Posterior cingulate gyrus (tissue), 11 donors: ENCODE measurements at places on chromosomes 7 and 10.

DNA sequence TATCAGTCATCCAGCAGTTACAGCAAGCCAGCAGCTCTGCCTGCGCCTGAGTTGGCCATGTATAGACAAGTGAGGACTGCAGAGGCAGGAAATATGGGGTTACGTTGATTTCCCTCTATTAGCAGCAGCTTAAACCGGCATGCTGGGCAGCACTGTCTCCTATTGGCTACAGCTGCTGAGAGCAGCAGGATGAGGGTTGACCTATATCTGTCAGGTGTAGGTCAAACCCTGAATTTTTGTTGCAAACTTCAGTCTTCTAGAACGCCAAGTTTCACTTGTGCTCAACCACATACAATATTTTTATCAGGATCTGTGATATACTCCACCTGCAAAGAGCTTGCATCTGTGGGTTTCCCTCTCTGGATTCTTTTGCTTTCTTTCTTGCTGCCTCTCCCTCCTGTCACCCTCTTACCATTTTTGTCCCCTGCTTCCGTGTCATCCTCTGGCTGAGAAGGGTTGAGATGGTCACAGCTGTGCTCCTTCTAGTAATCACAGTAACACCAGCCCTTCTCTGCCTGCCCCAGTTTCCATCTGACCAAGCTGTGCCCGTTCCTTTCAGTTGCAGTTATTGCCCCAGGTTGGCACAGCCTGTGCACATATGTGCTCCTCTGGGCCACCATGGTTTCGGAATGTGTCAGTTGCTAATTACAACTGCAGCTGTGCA lies 23.8 kb upstream of the GLCCI1 start:
- no peak for DNase-seq

DNA sequence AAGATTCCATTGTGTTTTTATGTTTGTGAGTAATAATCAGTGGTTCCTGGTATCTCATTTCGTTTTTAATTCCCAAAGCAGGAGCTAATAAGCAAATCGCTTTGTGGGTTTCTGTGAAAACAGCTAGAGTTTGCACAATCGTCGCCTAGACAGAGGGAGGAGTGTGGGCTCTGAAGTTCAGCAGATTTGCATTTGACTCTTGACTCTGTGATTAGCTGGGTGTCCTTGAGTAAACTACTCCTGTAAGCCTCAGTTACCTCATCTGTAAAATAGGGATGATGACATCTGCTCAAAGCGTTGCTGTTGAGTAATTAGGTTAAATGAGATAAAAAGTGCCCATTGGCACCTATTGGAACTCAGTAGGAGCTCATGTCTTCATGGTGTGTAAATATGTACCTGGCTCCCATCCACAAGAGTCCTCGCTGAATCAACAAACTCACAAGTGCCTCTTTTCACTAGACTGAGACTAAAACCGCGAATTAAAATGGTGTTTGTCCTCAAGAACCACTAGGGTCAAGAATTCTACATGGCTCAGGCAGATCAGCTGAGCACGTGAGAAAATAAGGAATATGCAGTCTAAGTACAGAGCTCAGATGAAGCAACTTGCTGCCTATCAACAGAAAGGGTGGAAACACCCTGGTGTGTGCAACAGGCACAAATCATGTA lies 385.8 kb upstream of the C7orf33 start:
- DNase-seq, result no peak

- no peak for DNase-seq
Observed at GRCh38 chr7:101857358-101857811, 40.0 kb downstream of the CUX1 start.

DNA sequence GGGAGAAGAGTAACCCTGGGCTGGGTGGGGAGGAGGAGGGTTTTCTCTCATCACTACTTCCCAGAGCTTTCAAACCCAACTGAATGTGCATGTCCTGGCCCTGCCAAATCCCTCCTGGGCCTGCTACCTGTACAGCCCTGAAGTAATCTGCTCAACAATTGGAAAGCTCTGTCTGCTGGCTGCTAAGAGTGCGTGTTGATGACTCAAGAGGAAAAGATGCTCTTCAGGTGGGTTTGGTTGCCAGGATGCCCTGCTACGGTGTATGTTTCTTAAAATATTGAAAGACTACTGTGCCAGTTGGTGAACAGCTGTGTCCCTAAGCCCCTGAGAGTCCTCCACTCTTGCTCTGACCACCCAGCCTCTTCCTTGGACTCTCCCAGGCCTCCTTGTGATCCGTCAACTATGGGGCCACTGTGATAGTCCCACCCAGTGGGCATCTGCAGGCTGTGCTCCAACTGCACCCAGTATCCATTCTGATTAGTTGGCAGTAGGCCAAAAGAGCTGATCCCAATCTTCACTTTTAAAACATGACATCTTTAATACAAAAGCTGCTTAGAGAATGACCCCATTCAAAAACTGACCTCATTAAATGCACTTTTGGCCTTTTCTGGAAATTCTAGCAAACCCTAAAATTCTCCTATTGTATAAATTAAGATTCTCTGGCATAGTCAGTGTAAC lies 85.6 kb downstream of the AOAH start:
- DNase-seq, result no peak

DNA sequence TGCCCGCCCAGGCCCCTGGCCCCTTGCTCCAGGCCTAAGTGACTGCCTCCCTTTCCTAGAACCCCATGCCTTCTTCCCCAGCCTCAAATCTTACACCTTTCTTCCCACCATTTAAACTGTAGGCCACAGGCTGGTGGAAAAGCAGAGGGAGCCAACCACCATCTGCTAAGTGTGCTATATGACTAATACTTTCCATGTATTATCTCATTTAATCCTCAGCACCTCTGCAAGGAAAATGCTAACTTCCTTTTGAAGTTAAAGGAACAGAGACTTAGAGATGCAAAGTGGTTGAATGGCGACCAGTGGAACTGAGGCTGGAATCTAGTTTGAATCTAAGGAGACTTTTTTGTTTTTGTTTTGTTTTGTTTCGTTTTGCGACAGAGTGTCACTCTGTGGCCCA lies 17.8 kb upstream of the MTPAP start:
- no peak for DNase-seq

DNA sequence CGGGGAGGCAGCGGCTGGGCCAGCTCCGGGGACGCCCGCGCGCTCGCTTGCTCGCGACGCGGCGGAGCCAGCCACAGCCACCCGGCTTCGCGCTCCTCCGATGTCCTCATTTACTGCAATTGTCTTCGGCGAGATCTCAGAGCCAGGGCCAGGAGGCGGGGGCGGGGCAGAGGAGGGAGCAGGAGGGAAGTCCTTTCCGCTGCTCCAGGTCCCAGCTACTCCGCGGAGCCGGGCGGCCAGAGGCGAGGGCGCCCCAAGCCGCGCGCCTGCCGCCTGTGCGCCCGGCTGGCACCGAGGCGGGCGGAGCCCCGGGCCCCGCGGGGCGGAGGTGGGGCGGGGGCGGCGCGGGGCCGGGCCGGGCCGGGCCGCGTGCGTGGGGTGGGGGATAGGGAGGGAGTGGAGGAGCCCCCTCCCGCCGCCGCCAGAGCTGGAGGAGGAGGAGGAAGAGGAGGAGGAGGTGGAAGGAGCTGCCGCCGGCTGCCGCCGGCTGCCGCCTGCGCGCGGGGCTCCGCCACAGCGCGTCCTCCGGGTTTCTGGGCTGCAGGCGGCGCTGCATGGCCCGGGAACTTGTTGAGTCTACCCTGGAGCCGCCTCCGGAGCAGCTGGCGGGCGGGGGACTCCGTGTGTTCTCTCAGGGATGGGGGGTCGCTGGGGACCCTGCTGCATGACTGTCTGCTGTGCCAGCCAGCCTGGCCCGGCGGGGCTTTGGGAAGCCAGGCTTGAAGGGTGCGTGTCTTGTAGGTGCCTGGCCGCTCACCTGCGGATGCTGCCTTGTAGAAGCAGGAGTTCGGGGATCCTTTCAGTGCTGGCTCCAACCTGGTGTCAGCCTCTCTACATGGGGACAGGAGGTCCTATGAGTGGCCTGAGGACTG lies at the start of gene INSYN2A:
Gene INSYN2A, minus strand, starts transcription at position 310 of the 872 bp plus-strand sequence. CDS start 20,196 bp downstream, outside the sequence.
- peak; percentile 37 for DNase-seq

DNA sequence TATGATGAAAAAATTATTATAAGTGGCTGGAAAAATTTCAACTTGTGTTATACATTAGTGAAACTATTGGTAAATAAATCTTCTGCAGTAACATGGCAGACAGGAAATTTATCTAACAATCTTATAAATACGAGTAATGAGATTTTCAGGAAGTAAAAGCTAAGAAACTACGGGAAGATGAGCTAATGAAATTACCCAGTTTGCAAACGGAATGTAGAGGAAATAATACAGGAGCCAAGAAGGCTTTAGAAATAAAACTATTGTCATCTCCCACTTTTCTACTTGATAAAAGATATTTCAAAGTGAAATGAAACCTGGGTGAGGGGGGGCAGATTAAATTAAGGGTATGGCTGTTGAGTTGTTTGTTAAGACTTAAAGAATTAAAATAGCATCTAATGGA lies 332.5 kb upstream of the SORCS1 start:
- DNase-seq, result no peak

GRCh38 chr7:3861941-3862340 lies 560.9 kb downstream of the SDK1 start:
- no peak for DNase-seq

- DNase-seq, result no peak
Observed at GRCh38 chr7:105935250-105935649, 27.8 kb upstream of the CDHR3 start.

DNA sequence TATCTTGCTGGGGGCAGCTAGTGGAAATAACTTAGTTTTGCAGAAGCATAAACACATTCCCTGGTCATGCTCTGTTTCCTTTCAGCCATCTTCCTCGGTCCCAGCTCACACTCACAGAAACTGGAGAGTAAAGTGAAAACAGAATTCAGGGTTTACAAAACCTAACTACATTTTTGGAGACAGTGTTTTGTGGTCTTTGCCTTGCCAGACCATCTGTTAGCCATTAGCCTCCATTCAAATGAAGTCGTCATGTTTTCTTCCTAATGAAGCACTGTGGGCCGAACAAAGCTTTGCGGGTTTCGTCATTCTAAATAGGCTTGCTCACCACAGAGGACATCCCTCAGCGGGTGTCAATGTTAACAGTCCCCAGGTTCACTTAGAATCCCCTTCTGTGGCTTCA lies 214.6 kb upstream of the TMEM72 start:
- DNase-seq, result no peak

DNA sequence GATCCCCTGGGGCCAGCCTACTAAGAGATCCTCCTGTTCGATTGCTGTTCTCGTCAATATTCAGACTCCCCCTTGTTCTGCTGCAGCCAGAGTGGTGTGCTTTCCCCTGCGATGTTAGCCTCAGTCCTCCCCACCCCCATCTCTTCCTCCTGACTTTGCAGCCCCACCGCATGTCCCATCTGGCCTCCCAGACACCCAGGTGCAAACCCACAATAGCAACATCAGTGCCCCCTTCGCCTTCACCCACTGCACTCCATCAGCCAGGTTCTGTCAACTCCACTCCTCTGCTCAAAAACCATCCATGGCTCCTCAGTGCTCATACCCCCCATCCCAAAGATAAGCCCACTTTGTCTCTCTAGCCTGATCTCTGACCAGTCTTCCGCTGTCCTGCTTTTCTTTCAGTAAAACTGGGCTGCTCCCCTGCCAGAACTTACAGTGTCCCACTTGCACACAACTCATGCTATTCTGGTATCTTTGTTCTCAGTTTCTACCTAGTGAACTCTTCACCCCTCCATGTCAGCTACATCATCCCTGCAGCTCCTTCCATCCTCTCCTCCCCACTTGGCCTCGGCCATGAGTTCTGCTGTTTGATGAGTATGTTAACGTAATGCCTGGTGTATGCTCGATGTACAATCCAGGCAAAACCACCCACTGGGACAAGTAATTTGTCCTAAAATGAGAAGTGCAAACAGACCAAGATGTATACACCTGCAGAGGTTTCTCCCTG lies 26.6 kb downstream of the COL13A1 start:
- no peak for DNase-seq

GRCh38 chr7:1318051-1318450 lies 85.4 kb downstream of the UNCX start:
- no peak for DNase-seq

DNA sequence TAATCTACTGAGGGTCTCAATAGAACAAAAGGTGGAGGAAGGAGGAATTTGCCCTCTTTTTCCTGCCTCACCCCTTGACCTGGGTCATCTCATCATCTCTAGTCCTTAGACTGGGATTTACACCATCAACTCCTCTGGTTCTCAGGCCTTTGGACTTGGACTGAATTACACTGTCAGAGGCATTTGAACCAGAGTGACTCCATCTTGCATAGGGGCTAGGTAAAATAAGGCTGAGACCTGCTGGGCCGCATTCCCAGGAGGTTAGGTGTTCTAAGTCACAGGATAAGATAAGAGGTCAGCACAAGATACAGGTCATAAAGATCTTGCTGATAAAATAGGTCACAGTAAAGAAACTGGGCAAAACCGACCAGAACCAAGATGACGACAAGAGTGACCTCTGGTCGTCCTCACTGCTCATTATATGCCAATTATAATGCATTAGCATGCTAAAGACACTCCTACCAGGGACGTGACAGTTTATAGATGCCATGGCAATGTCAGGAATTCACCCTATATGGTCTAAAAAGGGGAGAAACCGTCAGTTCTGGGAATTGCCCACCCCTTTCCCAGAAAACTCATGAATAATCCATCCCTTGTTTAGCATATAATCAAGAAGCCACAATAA lies 84.0 kb downstream of the C1GALT1 start:
- DNase-seq, result no peak

DNA sequence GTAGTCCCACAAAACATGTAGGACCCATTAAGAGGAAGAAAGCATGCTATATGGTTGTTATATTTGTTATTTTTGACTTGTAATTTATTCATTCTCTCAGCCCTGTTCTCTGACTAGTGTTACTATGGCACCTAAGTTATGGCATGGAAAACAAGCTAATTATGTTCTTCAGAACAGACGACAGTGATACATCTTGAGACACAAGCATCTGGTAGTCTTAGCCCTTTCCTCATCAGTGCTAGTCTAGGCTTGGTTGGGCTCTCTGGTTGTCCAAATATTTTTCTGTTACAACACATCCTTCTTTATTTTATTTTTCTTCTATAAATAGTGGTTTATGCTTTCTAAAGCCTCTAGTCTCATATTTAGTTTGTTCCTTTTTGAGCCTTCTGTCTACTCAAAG lies 308.3 kb upstream of the KAT6B start:
- DNase-seq, result no peak

GRCh38 chr10:6203331-6204062 lies 765 bp downstream of the PFKFB3 start:
- no peak for DNase-seq
